ENCODE measurements at places on chromosomes 12 and 14.
A peak's percentile ranks its signal among the peaks of the same experiment; 100 is the strongest.

DNA sequence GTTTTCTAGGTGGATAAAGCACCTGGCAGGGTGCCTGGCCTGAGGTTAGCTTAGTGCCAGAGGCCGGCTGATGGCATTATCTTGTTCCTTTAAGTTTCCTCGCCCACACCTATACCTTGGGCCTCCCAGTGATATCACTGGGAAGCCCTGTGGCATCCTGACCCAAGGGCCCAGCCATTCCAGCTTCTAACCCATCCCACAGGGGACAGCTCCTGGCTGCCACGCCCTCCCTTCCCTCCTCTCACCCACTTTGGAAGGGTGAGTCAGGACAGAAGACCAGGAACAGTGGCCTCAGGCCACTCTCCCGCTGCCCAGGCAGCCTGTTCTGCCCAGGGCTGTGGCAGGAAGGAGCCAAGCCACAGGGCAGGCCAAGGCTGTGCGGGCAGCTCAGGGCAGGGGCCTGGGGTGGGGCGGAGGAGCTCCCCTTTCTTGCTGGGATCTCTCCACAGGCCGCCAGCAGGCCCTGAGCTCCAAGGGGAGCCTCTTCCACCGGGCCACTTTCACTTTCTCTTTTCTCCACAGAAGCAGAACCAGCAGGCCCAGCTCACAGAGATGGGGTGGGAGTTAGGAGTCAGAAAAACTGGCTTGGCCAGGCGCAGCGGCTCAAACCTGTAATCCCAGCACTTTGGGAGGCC is 75.1 kb downstream of the IRF2BPL start:
- DNase-seq = peak; percentile 23

GRCh38 chr14:91205459-91205858 is 39.0 kb downstream of the GPR68 start:
- no peak for DNase-seq

DNA sequence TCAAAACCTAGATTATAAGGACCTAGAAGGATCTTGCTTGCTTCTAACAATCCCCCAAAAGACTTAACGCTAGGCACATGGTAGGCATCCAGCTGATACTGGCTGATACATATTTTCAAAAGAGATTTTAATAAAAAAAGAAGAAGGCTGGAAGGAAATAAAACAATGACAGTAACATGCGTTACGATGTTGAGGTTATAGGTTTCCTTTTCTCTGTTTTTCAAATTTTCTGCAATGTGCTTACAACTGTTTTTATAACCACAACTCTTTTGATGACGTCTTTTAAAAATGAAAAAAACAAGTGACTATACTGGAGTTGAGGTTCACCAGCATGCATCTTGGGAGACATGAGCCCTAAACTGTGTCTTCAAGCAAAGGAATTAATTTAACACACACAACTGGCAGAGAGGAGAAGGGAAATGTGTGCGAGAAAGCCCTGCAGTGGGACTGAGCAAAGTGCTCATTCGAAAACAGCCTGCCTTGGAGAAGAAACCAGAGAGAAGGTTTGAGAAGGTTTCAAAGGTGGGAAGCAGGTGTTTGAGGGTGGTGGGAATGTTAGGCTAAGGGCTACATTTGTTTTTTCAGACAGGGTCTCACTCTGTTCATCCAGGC is 80.4 kb downstream of the DUSP16 start:
- no peak for DNase-seq

DNA sequence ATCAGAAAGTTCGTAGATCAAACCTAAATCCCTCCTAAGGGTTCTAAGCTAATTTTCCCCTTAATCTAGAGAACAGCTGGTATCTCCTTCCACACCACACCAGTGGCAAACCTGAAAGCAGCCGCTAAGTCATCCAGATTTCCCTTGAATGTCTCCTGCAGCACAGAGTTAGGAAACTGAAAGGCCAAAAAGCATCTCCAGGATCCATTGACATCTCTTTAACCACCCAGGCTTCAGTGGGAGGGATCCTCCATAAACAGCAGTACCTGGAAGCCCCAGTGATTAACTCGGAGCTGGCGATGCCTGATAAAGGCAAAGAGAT is 47.6 kb downstream of the CRACR2A start:
- no peak for DNase-seq

- DNase-seq = no peak
Observed at GRCh38 chr12:55633151-55633550, 3.5 kb upstream of the OR10P1 start.

- no peak for DNase-seq
Observed at GRCh38 chr12:122067966-122068365, 10.6 kb upstream of the MLXIP start.

DNA sequence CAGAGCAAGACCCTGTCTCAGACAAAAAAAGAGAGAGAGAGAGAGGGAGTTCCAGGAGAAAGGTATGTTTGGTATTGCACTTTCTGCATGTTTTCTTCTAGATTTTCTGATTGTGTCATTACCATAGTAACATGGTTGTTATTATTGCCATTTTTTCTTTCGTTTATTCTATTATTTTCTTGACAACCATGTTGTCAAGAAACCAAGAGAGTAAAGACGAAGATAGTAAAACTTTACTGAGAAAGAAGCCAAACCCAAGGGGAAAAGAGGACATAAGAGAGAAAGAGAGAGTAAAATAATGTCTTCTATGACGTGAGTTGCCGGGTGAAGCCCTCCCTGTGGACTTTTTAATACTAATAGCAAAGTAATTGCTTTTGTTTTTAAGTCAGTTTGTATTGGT is 1186.0 kb upstream of the SEL1L start:
- DNase-seq = no peak

DNA sequence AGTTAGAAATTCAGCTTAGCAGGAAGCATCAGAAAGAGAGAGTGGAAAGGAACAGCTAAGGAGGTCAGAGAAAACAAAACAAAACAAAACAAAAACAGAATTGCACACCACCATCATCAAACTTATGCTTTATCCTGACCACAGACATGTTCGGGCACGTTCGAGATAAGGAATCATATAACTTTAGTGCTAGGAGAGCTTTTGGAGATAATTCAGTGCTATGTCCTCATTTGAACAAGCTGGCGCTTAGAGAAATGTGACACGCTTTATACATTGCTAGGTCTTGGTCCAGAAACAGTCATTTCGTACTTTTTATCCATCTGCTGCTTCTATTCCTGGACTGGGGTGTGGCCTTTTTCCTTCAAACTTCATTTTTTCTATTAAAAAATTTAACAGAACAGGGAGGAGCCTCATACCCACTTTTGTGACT is 213.1 kb downstream of the PTPRO start:
- DNase-seq = no peak

DNA sequence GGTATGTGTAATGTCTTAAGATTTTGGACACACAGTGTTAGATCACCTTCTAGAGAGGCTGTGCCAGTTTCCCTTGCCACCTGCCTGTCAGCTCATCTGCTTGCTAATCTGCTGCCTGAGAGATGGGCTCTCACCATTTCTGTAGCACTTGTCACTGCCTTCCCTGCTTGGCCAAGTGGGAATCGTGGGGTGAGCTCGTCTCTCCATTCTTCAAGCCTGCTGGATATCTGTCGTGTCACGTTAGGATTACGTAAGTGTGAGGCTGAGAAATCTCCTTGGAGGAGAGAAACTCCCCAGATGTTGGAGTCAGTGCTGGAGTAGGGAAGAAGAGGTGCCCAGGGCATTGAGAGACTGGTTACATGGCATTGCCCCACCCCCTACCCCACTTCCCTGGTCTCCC is 8.6 kb upstream of the RPH3A start:
- no peak for DNase-seq

DNA sequence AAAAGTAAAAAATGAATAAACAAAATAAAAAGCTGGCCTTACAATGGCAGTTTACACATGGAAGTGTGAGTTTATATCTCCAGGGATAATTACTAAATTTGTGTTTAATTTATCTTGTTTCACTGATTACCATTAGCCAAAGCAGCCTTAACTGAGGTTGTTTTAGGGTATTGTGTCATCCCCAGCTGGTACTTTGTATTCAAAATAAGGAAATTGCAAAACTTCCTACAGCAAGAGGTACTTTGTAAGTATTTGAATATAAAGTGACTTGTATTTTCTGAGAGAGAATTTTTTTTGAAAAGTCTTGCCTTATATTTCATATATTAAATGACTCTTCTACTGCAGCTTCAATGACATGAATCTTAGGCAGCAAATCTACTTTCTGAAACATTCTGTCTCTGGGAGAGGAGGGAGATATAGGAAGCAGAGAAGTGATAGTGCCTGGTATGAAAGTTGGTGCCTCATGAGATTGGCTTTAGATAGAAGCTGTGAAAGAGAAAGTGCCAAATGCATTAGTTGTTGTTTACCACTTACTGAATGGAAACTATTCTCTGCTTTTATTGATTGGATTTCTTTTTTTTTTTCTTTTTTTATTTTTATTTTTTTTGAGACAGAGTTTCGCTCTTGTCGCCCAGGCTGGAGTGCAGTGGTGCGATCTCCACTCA is 6.7 kb downstream of the FNTB start:
- no peak for DNase-seq

All from NCI-H774 (cell line).